Esophagus squamous epithelium (tissue), 5 donors: ENCODE measurements at places on chromosomes 5 and 9.

DNA sequence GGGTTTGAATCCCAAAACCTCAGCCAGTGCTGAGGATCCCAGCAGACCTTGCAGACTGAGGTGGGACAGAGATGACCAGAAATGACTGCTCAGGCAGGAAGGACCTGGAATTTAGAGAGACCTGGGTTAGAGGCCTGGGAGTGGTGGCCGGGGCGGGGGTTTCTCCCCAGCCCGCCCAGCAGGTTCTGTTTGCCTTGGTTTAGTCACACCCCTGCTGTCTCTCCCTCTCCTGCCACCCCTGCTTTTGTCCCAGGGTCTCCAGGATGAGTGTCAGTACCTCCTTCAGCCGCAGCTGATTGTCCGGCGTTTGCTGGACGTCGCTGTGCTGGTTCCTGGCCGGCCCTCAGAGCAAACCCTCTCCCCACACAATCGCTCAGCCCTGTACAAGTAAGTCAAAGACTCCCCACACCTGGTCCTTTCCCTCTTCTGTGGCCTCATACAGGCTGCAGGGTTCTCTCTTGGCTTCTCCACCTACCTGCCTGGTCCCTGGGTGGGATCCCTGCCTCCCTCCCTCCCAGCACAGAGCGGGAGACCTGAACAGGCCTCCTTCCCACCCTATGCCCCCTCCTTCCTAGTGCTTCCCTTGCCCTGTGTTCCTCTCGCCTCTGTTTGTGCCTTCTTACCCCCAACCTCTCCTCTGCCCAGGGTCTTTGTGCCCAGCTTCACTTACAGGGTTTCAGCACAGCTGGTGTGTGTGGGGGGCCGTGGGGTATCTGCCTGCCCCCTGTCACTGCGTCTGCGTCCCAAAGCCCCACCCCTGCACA is 12.0 kb downstream of the TMEM8B start:
- no peak for DNase-seq

DNA sequence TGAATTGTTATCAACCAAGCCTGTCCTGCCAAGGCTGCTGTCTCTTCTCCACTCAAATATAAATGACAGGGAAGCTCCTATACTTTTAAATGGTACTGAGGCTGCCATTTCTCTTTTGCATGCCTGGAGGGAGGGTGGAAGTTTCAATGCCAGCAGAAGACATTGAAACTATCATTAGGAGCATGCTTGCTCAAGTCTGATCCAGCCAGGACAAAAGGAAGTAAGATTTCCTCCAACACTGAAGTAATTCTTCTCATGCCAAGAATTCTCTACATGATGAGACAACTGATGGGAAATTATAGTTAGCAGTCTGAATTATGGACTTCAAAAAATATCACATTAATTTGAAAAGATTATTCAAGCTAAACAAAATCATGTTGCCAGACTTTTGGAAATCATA is 5.4 kb downstream of the SPINK6 start:
- no peak for DNase-seq

DNA sequence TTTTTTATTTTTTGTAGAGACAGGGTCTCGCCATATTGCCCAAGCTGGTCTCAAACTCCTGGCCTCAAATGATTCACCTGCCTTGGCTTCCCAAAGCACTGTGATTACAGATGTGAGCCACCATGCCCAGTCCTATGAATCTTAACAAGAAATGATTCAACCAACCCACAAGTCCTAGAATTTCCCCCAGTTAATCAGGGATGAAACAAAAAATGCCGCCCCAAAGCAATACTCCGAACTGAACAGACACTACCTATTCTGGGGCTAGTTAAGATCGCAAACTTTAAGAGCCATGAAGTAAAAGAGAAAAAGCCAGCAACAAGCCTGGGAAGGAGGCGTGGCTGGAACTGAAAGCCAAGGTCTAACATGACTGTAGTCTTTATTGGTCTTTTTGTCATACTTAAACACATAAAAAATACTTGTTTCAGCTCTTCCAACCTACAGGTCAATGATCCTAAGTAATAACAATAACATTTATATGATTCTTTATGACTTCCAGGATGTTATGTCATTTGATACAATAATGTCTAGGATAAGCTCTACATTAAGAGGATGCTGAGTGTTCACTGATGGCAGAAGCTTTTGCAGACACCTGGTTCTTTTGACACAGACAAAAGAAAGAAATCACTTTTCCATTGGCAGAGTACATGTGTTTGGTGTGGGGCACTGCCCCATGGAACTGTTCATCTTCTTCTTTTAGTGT is 361.1 kb upstream of the TLE4 start:
- DNase-seq = no peak

- DNase-seq = no peak
These were observed 190.8 kb upstream of the RASA1 start for GRCh38 chr5:87076931-87077330.

GRCh38 chr9:124436320-124436719 is 13.9 kb upstream of the ADGRD2 start:
- no peak for DNase-seq

- no peak for DNase-seq
These were observed 149.4 kb downstream of the GOLPH3 start for GRCh38 chr5:32024751-32025150.
